AML-193 (cell line): ENCODE measurements at places on chromosomes 3 and 15.

- no peak for DNase-seq
These were observed 14.2 kb downstream of the CRBN start for GRCh38 chr3:3165241-3165640.

DNA sequence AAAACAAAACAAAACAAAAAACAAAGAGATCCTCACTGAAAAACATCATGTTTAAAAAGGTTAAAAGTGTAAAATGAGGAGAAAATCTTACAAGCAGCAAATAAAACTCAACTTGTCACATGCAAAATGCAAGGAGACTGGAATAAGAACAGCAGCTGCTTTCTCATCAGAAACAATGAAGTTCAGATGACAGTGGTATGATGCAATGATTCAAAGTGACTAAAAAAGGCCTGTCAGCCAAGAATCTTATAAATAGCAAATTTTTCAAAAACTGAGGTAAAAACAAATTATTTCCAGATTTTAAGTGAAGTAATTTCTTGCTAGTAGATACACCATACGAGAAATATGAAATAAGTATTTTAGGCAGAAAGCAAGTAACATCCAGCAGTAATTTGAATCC is 68.6 kb upstream of the EPHA3 start:
- no peak for DNase-seq

- no peak for DNase-seq
These were observed 435.3 kb upstream of the KCNMB2 start for GRCh38 chr3:178100908-178101307.

- DNase-seq, result no peak
These were observed 127.6 kb upstream of the RASGRP1 start for GRCh38 chr15:38691965-38692788.

- DNase-seq, result no peak
These were observed 32.4 kb downstream of the DZIP1L start for GRCh38 chr3:138082992-138083386.

DNA sequence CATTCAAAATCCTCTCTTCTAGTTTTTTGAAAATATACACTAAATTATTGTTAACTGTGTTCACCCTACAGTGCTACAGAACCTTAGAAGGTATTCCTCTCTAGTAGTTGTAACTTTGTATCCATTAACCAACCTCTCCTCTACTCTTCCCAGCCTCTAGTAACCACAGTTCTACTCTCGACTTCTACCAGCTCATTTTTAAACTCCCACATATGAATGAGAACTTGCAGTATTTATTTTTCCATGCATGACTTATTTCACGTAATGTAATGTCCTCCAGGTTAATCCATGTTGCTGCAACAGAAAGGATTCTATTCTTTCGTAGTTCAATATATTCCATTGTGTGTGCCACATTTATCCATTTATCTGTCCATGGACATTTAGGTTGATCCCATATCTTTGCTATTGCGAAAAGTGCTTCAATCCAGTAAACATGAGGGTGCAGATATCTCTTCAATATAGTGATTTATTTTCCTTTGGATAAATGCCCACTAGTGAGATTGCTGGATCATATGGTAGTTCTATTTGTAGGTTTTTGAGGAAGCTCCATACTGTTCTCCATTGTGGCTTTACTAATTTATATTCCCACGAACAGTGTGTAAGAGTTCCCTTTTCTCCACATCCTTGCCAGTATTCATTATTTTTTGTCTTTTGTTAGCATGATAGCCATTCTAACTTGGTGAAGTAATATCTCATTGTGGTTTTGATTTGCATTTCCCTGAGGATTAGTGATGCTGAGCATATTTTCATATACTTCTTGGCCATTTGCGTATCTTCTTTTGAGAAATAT is 113.7 kb upstream of the SMAD3 start:
- DNase-seq, result no peak

GRCh38 chr3:167729591-167729990 is 5.1 kb downstream of the PDCD10 start:
- no peak for DNase-seq

DNA sequence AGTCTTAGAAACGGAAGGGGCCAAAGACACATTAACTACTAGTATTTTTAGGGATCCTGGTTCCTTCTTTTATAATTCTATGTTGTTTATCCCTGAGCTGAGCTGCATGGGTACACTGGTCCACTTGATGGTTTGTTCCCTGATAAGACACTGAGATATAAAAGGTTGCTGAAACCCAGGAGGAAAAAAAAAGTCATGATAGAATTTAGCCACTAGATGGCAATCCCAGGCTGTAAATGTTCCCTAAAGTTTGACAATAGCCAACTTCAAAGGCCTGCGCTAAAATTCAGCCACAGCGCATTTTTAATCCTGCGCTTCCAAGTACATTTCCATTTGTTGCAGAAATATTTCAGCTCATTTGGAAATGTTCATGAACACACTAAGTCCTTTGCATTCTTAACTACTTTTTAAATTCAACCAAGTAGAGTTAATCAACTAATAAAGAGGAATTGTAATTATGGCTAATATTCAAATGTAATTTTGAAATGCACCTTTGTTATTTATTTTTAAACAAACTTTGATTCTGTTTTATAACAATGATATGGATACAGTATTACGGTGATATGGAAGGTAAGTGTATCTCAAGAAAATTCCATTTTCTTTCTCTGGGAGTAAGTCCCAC is 249.3 kb upstream of the FEZF2 start:
- peak; percentile 60 for DNase-seq

DNA sequence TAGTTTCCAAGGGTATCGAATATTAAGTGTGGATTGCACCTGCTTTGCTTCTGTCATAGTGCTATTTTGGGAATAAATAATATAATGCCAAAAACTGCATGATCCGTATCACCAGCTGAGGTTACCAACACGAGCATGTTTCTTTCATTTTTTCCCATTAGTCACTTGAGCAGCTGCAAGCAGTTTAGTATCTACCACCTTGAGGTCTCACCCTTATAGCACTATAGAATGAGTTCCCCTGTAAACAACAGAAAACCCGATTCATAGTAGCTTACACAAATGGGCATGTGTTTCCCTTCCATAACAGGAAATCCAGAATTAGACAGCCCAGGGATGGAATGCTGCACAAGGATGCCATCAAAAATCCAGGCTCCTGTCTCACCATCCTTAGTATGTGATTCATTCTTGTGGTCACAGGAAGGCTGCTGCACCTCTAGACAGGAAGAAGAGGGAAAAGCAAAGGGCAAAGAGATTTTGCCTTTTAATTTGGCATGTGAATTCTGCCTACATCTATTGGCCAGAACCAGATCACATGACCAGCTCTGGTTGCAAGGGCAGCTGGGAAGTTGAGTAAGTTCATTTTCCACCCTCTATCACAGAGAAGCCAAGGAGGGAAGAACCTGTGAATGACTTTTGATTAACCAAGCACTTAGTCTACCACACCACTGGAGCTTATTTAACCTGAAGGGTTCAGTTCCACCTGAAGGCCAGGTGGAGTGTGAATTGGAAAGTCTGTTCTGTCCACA is 91.3 kb upstream of the SLC25A36 start:
- no peak for DNase-seq

GRCh38 chr3:17656264-17656663 is 86.2 kb downstream of the TBC1D5 start:
- no peak for DNase-seq

- no peak for DNase-seq
These were observed 104.1 kb upstream of the LPP start for GRCh38 chr3:188049606-188050530.

DNA sequence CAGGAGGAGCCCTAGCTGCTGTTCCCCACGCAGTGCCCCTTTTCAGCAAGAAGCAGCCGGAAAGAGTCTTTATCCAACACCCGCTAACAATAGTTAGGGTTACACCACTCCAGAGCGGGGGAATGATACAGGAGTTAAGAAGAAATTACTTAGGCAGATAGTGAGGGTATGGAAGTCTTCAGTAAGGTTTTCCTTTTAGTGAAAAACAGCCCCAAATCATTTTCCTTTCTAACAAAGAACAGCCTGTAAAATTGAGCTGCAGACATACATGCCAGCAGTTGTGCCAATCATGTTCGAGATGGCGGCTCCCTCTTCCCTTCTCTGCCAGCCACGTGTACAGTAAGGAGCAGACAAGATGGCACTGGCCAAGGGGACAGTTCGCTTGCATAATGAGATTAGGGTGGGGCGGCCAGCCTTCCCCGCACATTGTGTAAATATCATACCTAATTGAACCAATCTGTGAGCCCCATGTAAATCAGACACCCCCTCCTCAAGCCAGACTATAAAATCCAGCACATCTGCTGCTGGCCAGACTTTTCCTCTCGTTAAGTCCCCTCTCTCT is 18.5 kb upstream of the SENP5 start:
- no peak for DNase-seq

- no peak for DNase-seq
These were observed 10.0 kb downstream of the ATR start for GRCh38 chr3:142568393-142569017.

DNA sequence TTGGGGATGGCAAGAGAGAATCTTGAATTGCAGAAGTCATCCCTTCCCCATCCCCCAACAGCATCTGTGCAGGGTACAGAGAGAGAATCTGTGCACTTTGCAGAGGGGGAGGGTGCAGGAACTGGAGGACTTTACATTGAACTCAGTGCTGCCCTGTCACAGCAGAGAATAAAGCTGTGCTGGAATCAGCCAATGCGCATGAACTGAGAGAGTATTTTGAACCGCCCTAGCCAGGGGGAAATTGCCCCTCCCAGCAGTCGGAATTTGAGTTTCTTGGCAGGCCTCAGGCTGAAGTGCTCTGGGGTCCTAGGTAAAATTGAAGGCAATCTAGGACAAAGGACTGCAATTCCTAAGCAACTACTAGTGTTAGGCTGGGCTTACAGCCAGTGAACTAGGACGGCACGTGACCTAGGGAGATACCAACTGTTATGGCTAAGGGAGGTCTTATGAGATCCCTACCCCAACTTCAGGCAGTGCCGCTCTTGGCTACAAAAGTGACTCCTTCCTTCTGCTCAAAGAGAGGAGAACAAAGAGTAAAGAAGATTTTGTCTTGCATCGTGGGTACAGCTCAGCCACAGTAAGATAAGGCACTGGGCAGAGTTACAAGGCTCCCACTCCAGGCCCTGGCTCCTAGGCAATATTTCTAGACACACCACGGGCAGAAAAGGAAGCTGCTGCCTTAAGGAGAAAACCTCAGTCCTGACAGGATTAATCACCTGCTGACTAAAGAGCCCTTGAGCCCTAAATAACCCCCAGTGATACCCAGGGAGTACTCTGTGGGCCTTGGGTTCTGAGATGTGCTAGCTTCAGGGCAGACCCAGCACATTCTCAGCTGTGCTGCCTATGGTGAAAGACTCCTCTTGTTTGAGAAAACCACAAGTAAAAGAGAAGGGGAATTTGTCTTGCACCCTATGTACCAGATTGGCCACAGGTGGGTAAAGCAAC is 300.5 kb upstream of the ALCAM start:
- DNase-seq, result no peak

DNA sequence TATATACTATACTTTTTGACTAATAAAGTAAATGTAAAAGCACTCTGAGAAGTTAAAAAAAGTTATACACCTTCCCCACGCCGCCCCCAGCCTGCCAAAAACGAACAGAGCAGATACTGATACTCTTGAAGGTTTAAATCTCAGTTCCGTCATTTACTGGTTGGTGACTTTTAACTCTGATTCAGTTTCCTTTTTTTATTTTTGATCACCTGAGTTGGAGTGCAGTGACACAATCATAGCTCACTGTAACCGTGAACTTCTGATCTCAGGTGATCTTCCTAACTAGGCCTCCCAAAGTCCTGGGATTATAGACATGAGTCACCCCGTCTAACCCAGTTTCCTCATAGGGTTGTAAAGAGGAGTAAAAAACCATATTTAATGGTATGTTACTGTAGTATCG is 3.3 kb upstream of the TIPIN start:
- no peak for DNase-seq

DNA sequence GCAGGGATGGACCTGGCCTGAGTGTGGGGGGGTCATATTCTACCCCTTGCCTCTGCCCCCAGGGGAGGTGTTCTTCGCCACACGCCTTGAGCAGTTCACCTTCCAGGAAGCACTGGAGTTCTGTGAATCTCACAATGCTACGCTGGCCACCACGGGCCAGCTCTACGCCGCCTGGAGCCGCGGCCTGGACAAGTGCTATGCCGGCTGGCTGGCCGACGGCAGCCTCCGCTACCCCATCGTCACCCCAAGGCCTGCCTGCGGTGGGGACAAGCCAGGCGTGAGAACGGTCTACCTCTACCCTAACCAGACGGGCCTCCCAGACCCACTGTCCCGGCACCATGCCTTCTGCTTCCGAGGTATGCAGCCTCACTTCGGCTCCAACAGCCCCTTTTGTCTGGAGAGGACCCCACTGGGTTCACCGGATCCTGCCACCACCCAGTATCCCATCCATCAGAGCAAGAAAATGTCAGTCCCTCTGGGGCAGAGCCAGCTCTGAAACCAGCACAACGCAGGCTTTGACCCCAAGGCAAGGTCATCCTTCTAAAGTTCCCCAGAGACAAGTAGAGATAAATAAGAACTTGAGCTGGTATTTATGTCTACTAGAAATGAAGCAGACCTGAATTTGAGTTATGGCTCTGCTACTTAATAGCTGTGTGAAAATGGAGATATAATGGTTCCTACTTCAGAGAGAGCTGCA is 45.8 kb downstream of the HAPLN3 start:
- no peak for DNase-seq
